Osteoblast (primary cell): ENCODE measurements at places on chromosomes 7 and 10. TPM values are rescaled to one million over a fixed set of nuclear protein-coding genes. Genes with fewer than 3 reads are reported as not detected.

The LLCFC1 gene
- total RNA-seq = not detected in 2 replicates

The HMX3 gene
- total RNA-seq = not detected in 2 replicates

The PYROXD2 gene
- total RNA-seq = 11.6 and 12.4 TPM in 2 replicates

The GALNT17 gene
- total RNA-seq = 0.29 and 0.36 TPM in 2 replicates

The HABP2 gene
- total RNA-seq = not detected in 2 replicates

The LRRC4 gene
- total RNA-seq = 0.29 and 0.72 TPM in 2 replicates

The MINPP1 gene
- 22.1 and 23.0 TPM in 2 replicates for total RNA-seq

The LIPF gene
- not detected in 2 replicates for total RNA-seq

The PON3 gene
- total RNA-seq = 0.72 and 0.88 TPM in 2 replicates

The ADAP1 gene
- total RNA-seq = 0.59 and 2.2 TPM in 2 replicates

The ADAMTS14 gene
- 2.4 and 2.9 TPM in 2 replicates for total RNA-seq

The MOGAT3 gene
- total RNA-seq = not detected in 2 replicates

The TMEM130 gene
- total RNA-seq = 0.88 and 1.1 TPM in 2 replicates

The FAM20C gene
- 38.6 and 46.0 TPM in 2 replicates for total RNA-seq
